Fibroblast of skin of scalp (primary cell): ENCODE measurements at places on chromosomes 2 and 18.

- no peak for DNase-seq
These were observed 22.0 kb upstream of the SERPINB12 start for GRCh38 chr18:63520053-63520685.

DNA sequence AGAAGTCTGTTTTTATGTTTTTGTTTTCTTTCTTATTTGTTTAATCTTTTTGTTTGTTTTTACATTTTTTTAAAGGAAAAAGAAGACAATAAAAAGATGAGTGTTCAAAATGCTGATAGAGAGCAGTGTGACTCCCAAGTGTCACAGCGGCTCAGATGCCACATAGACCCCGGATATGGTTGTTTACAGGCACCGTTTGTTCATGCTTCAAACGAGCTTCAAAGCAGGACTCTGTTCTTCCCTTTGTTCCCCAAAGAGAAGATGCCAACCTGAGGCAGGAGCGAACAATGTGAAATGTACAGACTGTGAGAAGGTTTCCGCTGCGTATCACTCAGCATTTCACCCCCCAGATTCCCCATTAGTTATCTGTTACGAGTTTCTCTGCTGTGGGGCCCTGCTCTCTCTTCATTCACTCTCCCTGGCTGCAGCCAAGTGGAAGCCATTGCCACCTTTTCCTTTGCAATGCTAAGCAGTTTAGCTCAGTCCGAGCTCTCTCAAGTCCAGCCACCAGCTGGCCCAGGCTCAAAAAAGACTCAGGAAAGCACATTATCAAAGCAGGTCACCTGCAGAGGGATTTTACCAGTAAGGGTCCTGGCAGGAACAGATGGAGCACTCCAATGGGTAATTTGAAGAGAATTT, 36.4 kb upstream of the PHLPP1 start:
- DNase-seq = no peak

- DNase-seq = no peak
These were observed 127.3 kb downstream of the TMEM163 start for GRCh38 chr2:134591526-134591925.

GRCh38 chr2:213863541-213863940, 547.3 kb upstream of the VWC2L start:
- DNase-seq = no peak

- DNase-seq = no peak
These were observed 12.5 kb downstream of the SPATS2L start for GRCh38 chr2:200318940-200319435.

- no peak for DNase-seq
These were observed 153.3 kb upstream of the NOSTRIN start for GRCh38 chr2:168649105-168649504.

GRCh38 chr2:160583146-160583535, 89.5 kb upstream of the RBMS1 start:
- peak; percentile 82 for DNase-seq
